Naive B cell (primary cell): ENCODE measurements at places on chromosomes 12 and 14.

DNA sequence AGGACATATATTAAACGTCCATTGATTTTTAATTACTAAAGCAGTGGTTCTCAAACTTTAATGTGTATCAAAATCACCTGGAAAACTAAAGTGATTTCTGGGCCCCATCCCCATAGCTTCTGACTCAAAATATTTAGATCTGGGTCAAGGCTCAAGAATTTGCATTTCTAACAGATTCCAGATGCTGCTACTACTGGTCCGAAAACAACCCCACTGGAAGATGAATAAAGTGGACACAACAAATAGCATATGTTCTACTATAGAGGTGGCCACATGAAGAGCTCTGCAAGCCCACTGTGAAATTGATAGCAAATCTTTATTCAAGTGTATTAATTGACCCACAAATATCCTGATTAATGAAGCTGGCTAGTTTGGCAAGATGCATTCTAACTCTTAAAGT is 69.4 kb downstream of the SPATA7 start:
- peaks cover 7% of the 10 kb centered on the region for H3K36me3 ChIP-seq
- no peak for DNase-seq
- no peaks in the 10 kb centered on the region for H3K4me1 ChIP-seq
- no peaks in the 10 kb centered on the region for H3K27me3 ChIP-seq
- no peak overlapping the region for H3K4me3 ChIP-seq

DNA sequence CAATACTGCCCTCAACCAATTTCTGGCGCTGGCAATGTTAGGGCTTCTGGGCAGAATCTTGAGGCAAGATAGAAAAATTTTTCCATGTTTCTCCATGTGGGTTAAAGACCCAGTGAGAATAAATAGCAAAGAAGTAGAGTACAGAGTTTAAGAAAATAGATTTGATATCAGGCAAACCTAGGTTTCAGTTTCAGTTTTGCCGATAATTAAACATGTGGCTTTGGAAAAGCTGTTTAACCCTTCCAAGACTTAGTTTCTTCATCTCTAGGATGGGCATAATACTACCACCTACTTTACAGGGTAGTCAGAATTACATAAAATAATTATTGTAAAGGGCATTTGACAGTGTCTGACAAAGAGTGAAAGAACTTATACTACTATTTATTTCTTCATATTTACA is 360.4 kb downstream of the PCNX1 start:
- peaks cover 15% of the 10 kb centered on the region for H3K36me3 ChIP-seq
- peak overlapping the region; percentile 63 for H3K4me3 ChIP-seq
- H3K4me1 ChIP-seq: no peaks in the 10 kb centered on the region
- H3K27ac ChIP-seq: no peak overlapping the region
- DNase-seq: no peak
- H3K27me3 ChIP-seq: peaks cover 11% of the 10 kb centered on the region

GRCh38 chr12:20523658-20524057 is 155.3 kb downstream of the PDE3A start:
- no peak overlapping the region for H3K4me3 ChIP-seq
- no peak for DNase-seq
- no peak overlapping the region for H3K27ac ChIP-seq
- H3K27me3 ChIP-seq: no peaks in the 10 kb centered on the region

GRCh38 chr12:111687255-111687654 is 1.4 kb downstream of the ACAD10 start:
- H3K36me3 ChIP-seq: no peaks in the 10 kb centered on the region
- DNase-seq: no peak
- no peaks in the 10 kb centered on the region for H3K27me3 ChIP-seq
- H3K4me3 ChIP-seq: peak overlapping the region; percentile 95
- peaks cover 28% of the 10 kb centered on the region for H3K4me1 ChIP-seq
- H3K27ac ChIP-seq: peak overlapping the region; percentile 57

- no peak overlapping the region for H3K4me3 ChIP-seq
- H3K36me3 ChIP-seq: peaks cover 8% of the 10 kb centered on the region
- H3K27ac ChIP-seq: no peak overlapping the region
- H3K4me1 ChIP-seq: no peaks in the 10 kb centered on the region
- no peaks in the 10 kb centered on the region for H3K27me3 ChIP-seq
Measured at GRCh38 chr12:69019910-69020309, 86.9 kb upstream of the CPM start.

DNA sequence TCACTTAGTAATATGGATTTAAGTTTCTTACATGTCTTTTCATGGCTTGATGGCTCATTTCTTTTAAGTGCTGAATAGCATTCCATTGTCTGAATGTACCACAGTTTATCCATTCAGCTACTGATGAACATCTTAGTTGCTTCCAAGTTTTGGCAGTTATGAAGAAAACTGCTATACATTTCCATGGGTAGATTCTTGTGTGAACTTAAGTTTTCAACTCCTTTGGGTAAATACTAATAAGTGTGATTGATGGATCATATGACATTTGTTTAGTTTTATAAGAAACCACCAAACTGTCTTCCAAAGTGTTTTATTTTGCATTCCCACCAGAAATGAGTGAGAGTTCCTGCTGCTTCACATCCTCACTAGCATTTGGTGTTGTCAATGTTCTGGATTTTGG is 119.2 kb downstream of the NAV3 start:
- no peaks in the 10 kb centered on the region for H3K4me1 ChIP-seq
- H3K4me3 ChIP-seq: no peak overlapping the region
- no peak for DNase-seq
- no peaks in the 10 kb centered on the region for H3K27me3 ChIP-seq
- no peaks in the 10 kb centered on the region for H3K36me3 ChIP-seq

GRCh38 chr12:4379405-4379804 is at the start of gene FGF23:
TSS of gene FGF23 (minus strand) at chr12:4379712. CDS start at chr12:4379582, 130 bp downstream.
- H3K36me3 ChIP-seq: no peaks in the 10 kb centered on the region

GRCh38 chr14:95207475-95208233 is 50.3 kb upstream of the DICER1 start:
- H3K36me3 ChIP-seq: peaks cover 48% of the 10 kb centered on the region
- no peak for DNase-seq
- H3K4me1 ChIP-seq: no peaks in the 10 kb centered on the region
- H3K27ac ChIP-seq: no peak overlapping the region
- H3K27me3 ChIP-seq: no peaks in the 10 kb centered on the region

DNA sequence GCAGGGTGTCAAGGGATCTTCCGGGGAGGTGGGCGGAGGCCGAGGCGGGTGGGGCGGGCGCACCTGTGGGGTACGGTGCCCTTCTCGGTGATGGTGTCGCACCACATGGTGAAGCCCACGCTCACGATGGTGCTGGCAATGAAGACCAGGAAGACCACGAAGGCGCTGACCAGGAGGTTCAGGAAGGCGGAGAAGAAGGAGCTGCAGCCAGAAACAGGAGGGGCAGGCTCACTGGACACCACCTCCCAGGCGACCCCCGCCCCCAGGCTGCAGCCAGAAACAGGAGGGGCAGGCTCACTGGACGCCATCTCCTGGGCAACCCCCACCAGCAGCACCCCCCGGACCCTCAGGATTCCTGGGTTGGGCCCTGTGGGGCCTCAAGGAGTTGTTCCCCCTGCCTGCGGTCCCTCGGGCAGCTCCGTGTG is 7.6 kb downstream of the TMEM179 start:
- H3K27me3 ChIP-seq: peaks cover 17% of the 10 kb centered on the region
- H3K4me3 ChIP-seq: no peak overlapping the region
- H3K27ac ChIP-seq: no peak overlapping the region
- no peaks in the 10 kb centered on the region for H3K36me3 ChIP-seq

- H3K4me3 ChIP-seq: no peak overlapping the region
- no peak overlapping the region for H3K27ac ChIP-seq
- no peak for DNase-seq
- H3K36me3 ChIP-seq: no peaks in the 10 kb centered on the region
Measured at GRCh38 chr12:63276537-63277365, 125.8 kb upstream of the AVPR1A start.

DNA sequence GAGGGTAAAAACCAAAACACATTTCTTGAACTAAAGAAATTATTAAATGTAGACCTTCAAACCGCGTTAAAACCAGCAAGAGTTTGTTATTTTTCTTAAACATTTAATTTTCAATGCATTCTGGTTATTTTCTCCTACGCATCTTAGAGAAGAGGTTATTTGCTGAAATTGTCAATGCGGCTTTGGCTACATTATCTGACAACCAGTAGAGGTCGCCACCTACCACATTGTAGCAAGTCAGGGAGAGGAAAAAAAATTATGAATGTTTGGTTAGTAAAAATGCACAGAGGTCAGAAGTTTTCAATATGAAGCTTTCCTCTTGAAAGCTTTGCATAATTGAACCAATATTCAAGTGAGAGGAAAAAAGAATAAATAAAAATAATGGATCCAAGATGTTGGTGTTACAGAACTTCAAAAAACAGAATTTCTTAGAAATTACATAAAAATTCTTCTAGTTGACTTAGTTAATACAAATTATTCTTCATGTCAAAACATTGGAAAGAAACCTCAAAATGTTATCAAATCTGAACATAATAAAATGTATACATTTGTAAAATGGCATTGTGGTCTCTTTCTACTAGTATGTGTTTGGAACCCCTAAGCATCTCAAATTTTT is 159.4 kb upstream of the TMTC2 start:
- DNase-seq: no peak
- H3K36me3 ChIP-seq: no peaks in the 10 kb centered on the region
- no peak overlapping the region for H3K4me3 ChIP-seq
- peaks cover 4% of the 10 kb centered on the region for H3K27me3 ChIP-seq
- no peaks in the 10 kb centered on the region for H3K4me1 ChIP-seq
- no peak overlapping the region for H3K27ac ChIP-seq

- no peaks in the 10 kb centered on the region for H3K36me3 ChIP-seq
- no peak overlapping the region for H3K4me3 ChIP-seq
- no peaks in the 10 kb centered on the region for H3K27me3 ChIP-seq
Measured at GRCh38 chr12:45756666-45757065, 27.2 kb downstream of the ARID2 start.

GRCh38 chr12:78194448-78194847 is 363.8 kb downstream of the NAV3 start:
- H3K27ac ChIP-seq: no peak overlapping the region
- H3K4me1 ChIP-seq: no peaks in the 10 kb centered on the region
- DNase-seq: no peak
- H3K27me3 ChIP-seq: no peaks in the 10 kb centered on the region
- H3K4me3 ChIP-seq: no peak overlapping the region

DNA sequence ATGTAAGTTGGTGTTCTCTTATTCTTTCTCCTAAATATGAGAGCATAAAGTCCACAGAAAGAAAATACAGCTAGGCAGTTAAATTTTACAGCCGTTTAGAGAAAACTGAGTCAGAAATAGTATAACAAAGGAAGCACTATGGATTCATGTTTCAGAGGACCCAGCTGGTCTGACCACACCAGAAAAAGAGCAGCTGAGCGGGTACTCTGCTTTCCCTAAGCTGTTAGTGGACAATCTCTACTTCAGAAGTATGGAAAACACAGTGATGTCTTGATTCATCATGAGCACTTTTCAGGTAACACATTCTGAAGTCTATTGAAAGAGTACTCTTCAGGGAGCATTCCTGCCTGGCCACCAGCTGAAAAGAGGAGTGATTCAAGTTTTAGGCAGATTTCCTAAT is 12.4 kb downstream of the PPM1H start:
- no peaks in the 10 kb centered on the region for H3K36me3 ChIP-seq
- H3K4me1 ChIP-seq: no peaks in the 10 kb centered on the region
- no peak overlapping the region for H3K27ac ChIP-seq
- DNase-seq: no peak
- H3K4me3 ChIP-seq: no peak overlapping the region

- no peak for DNase-seq
- H3K4me1 ChIP-seq: peaks cover 2% of the 10 kb centered on the region
- H3K36me3 ChIP-seq: no peaks in the 10 kb centered on the region
- no peaks in the 10 kb centered on the region for H3K27me3 ChIP-seq
Measured at GRCh38 chr14:99393059-99393655, 87.5 kb downstream of the SETD3 start.

GRCh38 chr12:77996670-77997069 is 166.0 kb downstream of the NAV3 start:
- peaks cover 17% of the 10 kb centered on the region for H3K4me1 ChIP-seq
- no peak for DNase-seq
- no peak overlapping the region for H3K4me3 ChIP-seq
- H3K27me3 ChIP-seq: no peaks in the 10 kb centered on the region
- no peak overlapping the region for H3K27ac ChIP-seq
- no peaks in the 10 kb centered on the region for H3K36me3 ChIP-seq

GRCh38 chr14:83042858-83043257 is 1509.2 kb upstream of the SEL1L start:
- no peaks in the 10 kb centered on the region for H3K36me3 ChIP-seq
- H3K27ac ChIP-seq: no peak overlapping the region
- DNase-seq: no peak
- no peaks in the 10 kb centered on the region for H3K27me3 ChIP-seq

GRCh38 chr12:80299976-80300375 is 144.1 kb upstream of the PTPRQ start:
- H3K27me3 ChIP-seq: no peaks in the 10 kb centered on the region
- H3K27ac ChIP-seq: no peak overlapping the region
- DNase-seq: no peak
- H3K4me1 ChIP-seq: no peaks in the 10 kb centered on the region
- H3K4me3 ChIP-seq: no peak overlapping the region

DNA sequence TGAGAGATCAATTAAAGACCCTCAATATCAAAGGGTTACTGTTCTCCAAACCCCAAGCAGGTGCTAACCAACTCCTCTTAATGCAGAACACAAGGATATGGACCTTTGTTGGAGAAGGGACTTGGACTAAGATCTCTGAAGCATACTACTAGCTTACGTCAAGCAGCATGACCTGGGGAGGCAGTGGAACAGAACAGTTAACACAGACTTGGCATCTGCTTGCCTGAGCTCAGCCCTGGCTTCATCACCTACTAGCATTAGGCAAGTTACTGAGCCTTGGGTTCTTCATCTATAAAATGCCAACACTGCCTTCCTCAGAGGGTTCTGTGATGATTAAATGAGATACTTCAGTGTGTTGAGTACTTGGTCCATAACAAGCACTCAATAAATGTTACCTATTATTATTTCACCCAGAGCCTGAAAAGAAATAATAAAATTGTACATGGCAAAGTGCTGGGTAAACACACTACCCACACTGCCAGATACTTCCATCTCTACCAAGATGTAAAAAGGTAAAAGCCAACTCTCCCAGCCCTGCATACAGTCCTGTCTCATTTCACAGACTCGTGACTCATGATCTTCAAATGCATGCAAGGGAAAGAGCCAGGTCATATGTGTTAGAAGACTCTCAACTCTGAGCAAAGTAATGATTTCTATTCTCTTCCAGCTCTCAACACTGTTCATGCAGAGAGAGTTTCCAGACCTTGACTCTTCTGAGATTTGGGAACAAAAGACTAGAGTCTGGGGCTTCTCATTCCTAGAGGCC is 39.7 kb downstream of the FMNL3 start:
- H3K36me3 ChIP-seq: no peaks in the 10 kb centered on the region
- H3K27me3 ChIP-seq: no peaks in the 10 kb centered on the region

- peaks cover 7% of the 10 kb centered on the region for H3K36me3 ChIP-seq
- peak overlapping the region; percentile 99 for H3K4me3 ChIP-seq
- H3K27ac ChIP-seq: peak overlapping the region; percentile 100
- H3K4me1 ChIP-seq: peaks cover 36% of the 10 kb centered on the region
Measured at GRCh38 chr14:39175445-39176262, 600 bp downstream of the PNN start.

GRCh38 chr12:46546634-46547273 is 174.2 kb upstream of the SLC38A2 start:
- peaks cover 19% of the 10 kb centered on the region for H3K4me1 ChIP-seq
- H3K27me3 ChIP-seq: no peaks in the 10 kb centered on the region
- DNase-seq: no peak
- H3K36me3 ChIP-seq: no peaks in the 10 kb centered on the region
- peak overlapping the region; percentile 57 for H3K27ac ChIP-seq
- H3K4me3 ChIP-seq: peak overlapping the region; percentile 56

- DNase-seq: no peak
- peaks cover 18% of the 10 kb centered on the region for H3K4me1 ChIP-seq
- no peaks in the 10 kb centered on the region for H3K36me3 ChIP-seq
- peaks cover 5% of the 10 kb centered on the region for H3K27me3 ChIP-seq
- H3K27ac ChIP-seq: no peak overlapping the region
Measured at GRCh38 chr14:99681832-99682148, 2.3 kb upstream of the CYP46A1 start.
